ENCODE measurements at places on chromosomes 4 and X.

- no peak for DNase-seq
Measured at GRCh38 chr4:95957759-95958158, 117.9 kb downstream of the PDHA2 start.

- no peak for DNase-seq
Measured at GRCh38 chr4:139986689-139987501, 167.1 kb downstream of the MAML3 start.

- DNase-seq, result no peak
Measured at GRCh38 chrX:38632516-38632915, 71.2 kb downstream of the TSPAN7 start.

GRCh38 chr4:63693321-63693720 is 715.9 kb downstream of the TECRL start:
- no peak for DNase-seq

DNA sequence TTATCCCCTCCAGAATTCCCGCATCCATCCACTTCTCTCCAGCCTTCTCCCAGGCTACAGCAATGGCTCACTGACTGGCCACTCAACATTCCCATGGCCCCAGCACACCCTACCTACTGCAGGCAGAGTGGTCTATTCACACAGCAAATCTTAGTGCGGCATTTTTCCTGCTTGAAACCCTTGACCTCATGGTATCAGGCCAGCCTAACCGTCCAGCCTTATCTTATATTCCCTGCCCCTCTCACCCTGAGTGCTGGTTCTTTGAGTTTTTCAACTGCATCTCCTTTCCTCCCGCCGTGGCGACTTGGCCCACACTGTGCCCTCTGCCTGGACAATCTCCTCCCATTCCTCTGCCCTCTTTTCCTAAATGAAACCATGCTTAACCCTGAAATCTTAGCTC is 10.0 kb upstream of the S100G start:
- no peak for DNase-seq

Data from kidney capillary endothelial cell (primary cell).